ENCODE measurements at places on chromosomes 4 and X. TPM values are rescaled to one million over a fixed set of nuclear protein-coding genes. Genes with fewer than 3 reads are reported as not detected.

Gene RS1
- not detected for total RNA-seq

Gene MAGEB6
- total RNA-seq: not detected

Gene EGF
- 0.79 TPM for total RNA-seq

Gene KLHL34
- total RNA-seq: 3.7 TPM

Gene RPS6KA3
- 59.7 TPM for total RNA-seq

Gene TCEAL6
- not detected for total RNA-seq

Gene GPM6B
- total RNA-seq: 4.0 TPM

Gene MXRA5
- 29.1 TPM for total RNA-seq

Gene ATP10D
- total RNA-seq: 7.9 TPM

Gene OCIAD2
- total RNA-seq: 71.7 TPM

Gene CXCL11
- not detected for total RNA-seq

GRCh38 chr4:80909938-80910337 is 120.6 kb upstream of the BMP3 start:
- H3K4me1 ChIP-seq: no peaks in the 10 kb centered on the region
- H3K27me3 ChIP-seq: no peaks in the 10 kb centered on the region
- no peaks in the 10 kb centered on the region for H3K36me3 ChIP-seq
- DNase-seq: no peak
- H3K27ac ChIP-seq: no peak overlapping the region

DNA sequence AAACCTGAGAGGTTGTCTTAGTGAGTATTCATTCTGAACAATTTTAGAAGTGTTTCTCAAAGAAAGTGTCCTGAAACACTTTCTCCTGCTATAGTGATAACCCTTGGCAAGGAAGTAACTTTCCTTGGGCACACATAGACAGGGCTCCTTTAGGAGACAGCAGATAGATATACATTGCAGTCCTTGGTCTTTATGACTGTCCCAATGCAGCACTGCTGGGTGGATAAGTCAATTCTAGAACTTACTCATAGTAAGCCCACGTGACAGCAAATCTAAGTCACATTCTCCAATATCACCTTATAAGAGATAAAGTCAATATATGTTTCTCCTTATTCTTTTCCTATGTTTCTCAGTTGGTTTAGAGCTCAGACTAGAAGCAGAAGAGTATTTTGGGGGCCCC is 46.7 kb downstream of the GPRASP3 start:
- H3K4me1 ChIP-seq: peaks cover 10% of the 10 kb centered on the region
- H3K27me3 ChIP-seq: no peaks in the 10 kb centered on the region
- no peak overlapping the region for H3K4me3 ChIP-seq
- no peak for DNase-seq
- H3K36me3 ChIP-seq: no peaks in the 10 kb centered on the region
- H3K27ac ChIP-seq: no peak overlapping the region

DNA sequence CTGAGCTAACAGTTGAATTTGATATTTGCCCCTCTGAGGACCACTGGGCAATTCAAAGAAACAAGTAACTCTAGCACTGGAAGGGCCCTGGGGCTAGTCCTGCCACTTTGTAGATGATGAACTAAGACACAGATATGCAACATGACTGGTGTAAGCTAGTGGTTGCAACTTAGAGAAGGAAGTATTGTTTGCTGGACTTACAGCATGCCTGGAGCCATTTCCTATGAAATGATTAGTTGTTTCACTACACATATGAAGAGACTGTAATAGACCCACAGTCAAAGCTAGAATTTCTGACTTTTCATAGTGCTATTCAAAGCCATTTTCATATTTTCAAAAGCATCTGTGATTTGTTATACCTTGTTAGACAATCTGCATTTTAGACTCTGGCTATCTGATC is 96.2 kb downstream of the TSPAN7 start:
- DNase-seq: no peak
- no peaks in the 10 kb centered on the region for H3K36me3 ChIP-seq
- H3K27ac ChIP-seq: no peak overlapping the region
- H3K4me3 ChIP-seq: no peak overlapping the region

DNA sequence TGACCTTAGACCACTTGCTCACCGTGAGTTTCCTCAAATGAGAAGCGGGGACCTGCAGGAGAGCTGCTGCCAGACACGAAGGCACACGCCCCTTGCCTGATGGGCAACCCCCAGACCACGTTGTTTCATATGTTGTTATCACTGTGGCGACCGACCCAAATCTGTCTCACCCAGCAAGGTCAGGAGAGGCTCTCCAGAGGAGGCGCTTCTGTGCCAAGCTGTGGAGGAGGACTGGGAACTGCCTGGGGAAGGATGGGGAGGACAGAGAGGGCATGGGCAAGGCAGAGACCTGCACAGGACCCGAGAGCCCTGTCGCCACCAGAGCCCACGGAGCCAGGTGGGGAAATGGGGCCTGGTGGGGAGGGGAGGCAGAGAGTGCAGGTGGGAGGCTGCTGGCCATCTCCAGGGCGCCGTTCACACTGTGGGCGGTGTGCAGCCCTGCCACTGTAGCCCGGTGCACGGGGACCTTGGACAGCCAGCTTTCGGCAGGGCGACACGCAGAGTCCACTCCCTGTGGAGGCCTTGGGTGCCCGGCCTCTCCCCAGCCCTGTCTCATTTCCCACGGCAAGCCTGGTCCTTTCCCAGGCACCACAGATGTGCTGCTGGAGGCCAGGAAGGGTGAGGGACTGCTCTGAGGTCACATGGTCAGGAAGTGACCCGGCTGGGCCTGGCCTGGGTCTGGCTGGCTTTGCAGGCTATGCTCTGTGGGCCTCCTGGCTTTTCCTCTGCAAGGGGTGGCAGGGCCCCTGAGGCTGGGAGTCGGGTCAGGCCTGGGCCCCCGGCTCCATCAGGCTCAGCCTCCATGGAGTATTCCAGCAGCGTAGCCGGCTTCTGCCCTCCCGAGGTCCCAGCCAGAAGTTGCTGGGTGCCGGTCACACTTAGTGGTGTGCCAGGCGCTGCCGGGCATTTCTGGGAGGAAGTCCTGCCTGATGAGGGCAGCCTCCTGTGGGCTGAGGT is 3.2 kb downstream of the HTRA3 start:
- no peaks in the 10 kb centered on the region for H3K36me3 ChIP-seq
- H3K27me3 ChIP-seq: peaks cover 28% of the 10 kb centered on the region
- H3K27ac ChIP-seq: peak overlapping the region; percentile 76
- DNase-seq: no peak

DNA sequence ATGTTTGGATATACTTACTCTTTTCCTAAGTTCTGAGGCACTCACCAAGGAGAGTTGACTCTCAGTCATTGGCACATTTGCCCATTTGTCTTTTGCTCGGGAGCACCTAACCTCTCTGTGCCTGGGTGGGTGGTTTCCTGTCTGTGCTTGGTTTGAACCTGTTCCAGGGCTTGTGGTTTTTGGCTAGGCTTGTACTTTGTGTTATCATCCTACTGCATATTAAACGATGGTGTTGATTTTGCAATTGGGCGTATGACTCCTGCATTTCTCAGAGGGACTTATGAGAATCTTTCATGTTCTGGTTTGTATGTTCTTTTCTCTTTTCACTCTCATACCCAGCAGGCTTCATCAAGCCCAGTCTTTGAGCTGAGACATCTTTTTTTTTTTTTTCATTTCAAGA is 161.7 kb downstream of the BTC start:
- peak; percentile 24 for DNase-seq
- H3K4me3 ChIP-seq: no peak overlapping the region
- no peaks in the 10 kb centered on the region for H3K4me1 ChIP-seq
- H3K27ac ChIP-seq: no peak overlapping the region
- no peaks in the 10 kb centered on the region for H3K36me3 ChIP-seq
- no peaks in the 10 kb centered on the region for H3K27me3 ChIP-seq

GRCh38 chr4:125316791-125317524 is 2.2 kb downstream of the FAT4 start:
- DNase-seq: peak; percentile 14
- peak overlapping the region; percentile 93 for H3K27ac ChIP-seq
- peak overlapping the region; percentile 68 for H3K4me3 ChIP-seq
- H3K4me1 ChIP-seq: peaks cover 6% of the 10 kb centered on the region
- peaks cover 45% of the 10 kb centered on the region for H3K27me3 ChIP-seq
- no peaks in the 10 kb centered on the region for H3K36me3 ChIP-seq

DNA sequence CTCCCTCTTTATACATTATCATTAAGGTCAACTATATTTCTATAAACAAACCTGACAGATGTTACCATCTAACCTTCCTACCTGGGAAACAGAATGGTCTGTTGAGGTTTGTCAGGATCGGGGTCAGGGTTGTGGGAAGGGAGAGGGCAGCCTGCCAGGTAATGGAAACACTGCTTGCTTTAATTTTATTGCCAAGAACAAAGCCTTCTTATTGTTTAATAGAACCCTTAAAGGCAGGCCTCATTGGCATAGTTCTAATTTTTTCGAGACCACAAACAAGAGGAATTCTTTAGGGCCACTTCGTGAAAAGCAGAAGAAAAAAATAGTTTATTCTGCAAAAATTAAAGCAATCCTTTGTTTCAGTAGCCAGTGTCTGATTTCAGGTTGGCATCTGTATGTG is 113.2 kb downstream of the MID1 start:
- no peaks in the 10 kb centered on the region for H3K27me3 ChIP-seq
- no peaks in the 10 kb centered on the region for H3K4me1 ChIP-seq
- H3K27ac ChIP-seq: no peak overlapping the region
- H3K36me3 ChIP-seq: no peaks in the 10 kb centered on the region
- H3K4me3 ChIP-seq: no peak overlapping the region

GRCh38 chr4:39812500-39812899 is 114.6 kb downstream of the UBE2K start:
- DNase-seq: no peak
- no peak overlapping the region for H3K27ac ChIP-seq
- H3K4me1 ChIP-seq: no peaks in the 10 kb centered on the region

DNA sequence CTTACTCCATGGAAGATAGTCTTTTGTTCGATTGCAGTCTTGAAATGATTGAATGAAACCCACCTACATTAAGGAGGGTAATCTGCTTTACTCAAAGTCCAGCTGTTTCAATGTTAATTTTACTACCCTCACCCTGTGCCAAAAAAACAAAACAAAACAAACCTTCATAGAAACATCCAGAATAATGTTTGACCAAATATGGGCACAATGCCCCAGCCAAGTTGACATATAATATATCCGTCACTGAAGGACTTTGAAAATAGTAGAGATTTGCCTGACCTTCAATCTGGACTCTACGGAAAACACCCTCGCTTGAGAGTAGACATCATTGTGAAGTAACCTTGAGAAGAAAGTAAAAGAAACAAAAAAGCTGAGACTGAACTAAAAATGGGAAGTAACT is 550.5 kb upstream of the SMIM31 start:
- no peaks in the 10 kb centered on the region for H3K4me1 ChIP-seq
- H3K27me3 ChIP-seq: no peaks in the 10 kb centered on the region
- no peak overlapping the region for H3K27ac ChIP-seq
- H3K4me3 ChIP-seq: no peak overlapping the region

DNA sequence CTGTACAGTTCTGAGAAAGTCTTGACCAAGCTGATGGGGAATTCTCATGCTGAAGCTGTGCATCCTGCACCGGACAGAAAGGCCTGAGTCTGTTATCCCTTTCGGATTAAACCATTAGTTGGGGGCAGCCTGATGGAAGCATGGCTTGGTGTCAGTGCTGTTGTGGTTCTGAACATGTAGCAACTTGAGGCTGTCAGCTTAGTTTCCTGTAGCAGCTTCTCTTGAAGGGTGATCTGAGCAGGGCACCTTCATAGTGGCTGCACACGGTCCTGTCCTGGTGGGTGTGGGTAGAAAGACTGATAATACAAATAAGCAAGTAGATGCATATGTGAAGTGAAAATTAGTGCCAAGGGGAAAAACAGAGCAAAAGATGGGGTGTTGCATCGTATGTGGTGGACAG is 11.7 kb downstream of the KIAA0232 start:
- no peak for DNase-seq
- H3K27me3 ChIP-seq: no peaks in the 10 kb centered on the region
- no peaks in the 10 kb centered on the region for H3K36me3 ChIP-seq
- no peak overlapping the region for H3K4me3 ChIP-seq

GRCh38 chr4:86657382-86657781 is 63.3 kb downstream of the PTPN13 start:
- no peaks in the 10 kb centered on the region for H3K36me3 ChIP-seq
- no peak overlapping the region for H3K4me3 ChIP-seq
- DNase-seq: no peak
- H3K4me1 ChIP-seq: no peaks in the 10 kb centered on the region
- H3K27me3 ChIP-seq: no peaks in the 10 kb centered on the region
- no peak overlapping the region for H3K27ac ChIP-seq

- no peak for DNase-seq
- H3K4me1 ChIP-seq: no peaks in the 10 kb centered on the region
- no peaks in the 10 kb centered on the region for H3K36me3 ChIP-seq
- H3K4me3 ChIP-seq: no peak overlapping the region
- H3K27me3 ChIP-seq: no peaks in the 10 kb centered on the region
- no peak overlapping the region for H3K27ac ChIP-seq
Observed at GRCh38 chr4:146155152-146155724, 20.3 kb upstream of the LSM6 start.

GRCh38 chrX:102624105-102624504 is 24.8 kb downstream of the ARMCX5 start:
- no peaks in the 10 kb centered on the region for H3K36me3 ChIP-seq
- H3K27me3 ChIP-seq: no peaks in the 10 kb centered on the region
- no peak for DNase-seq

GRCh38 chr4:110343534-110343933 is 132.4 kb upstream of the ENPEP start:
- H3K4me1 ChIP-seq: no peaks in the 10 kb centered on the region
- no peaks in the 10 kb centered on the region for H3K27me3 ChIP-seq
- no peak overlapping the region for H3K27ac ChIP-seq
- H3K36me3 ChIP-seq: no peaks in the 10 kb centered on the region
- no peak for DNase-seq
- no peak overlapping the region for H3K4me3 ChIP-seq

DNA sequence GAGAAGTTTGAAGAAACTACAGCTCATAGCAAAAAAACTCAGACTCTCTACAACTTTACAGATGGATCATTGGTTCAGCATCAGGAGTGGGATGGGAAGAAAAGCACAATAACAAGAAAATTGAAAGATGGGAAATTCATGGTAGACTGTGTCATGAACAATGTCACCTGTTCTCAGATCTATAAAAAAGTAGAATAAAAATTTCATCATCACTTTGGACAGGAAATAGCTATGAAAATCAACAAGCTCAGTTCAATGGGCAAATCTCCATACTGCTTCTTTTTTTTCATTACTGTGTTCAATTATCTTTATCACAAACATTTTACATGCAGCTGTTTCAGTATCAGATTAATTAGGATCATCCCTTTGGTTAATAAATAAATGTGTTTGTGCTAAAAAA is 76.5 kb upstream of the RAPGEF2 start:
- no peak for DNase-seq
- no peaks in the 10 kb centered on the region for H3K27me3 ChIP-seq
- H3K4me3 ChIP-seq: no peak overlapping the region
- H3K4me1 ChIP-seq: no peaks in the 10 kb centered on the region
- no peaks in the 10 kb centered on the region for H3K36me3 ChIP-seq

- H3K27me3 ChIP-seq: no peaks in the 10 kb centered on the region
- H3K4me3 ChIP-seq: no peak overlapping the region
- no peak overlapping the region for H3K27ac ChIP-seq
- H3K4me1 ChIP-seq: no peaks in the 10 kb centered on the region
Observed at GRCh38 chr4:118738090-118738489, 52.9 kb downstream of the METTL14 start.
